Activated T-helper 2 cell treated with anti-CD3 and anti-CD28 coated beads, Interferon-gamma antibody, Interleukin-2, Interleukin-4, amounts not matched to agents 10 μg/mL and 5 μg/mL and 100 μg/mL, durations not matched to agents 14 hours and 24 hours and 36 hours (primary cell): ENCODE measurements at places on chromosomes 5 and 9. TPM values are rescaled to one million over a fixed set of nuclear protein-coding genes. Genes with fewer than 3 reads are reported as not detected.

Gene ARID3C
- 0.14 and 0.21 TPM in 2 replicates for total RNA-seq

Gene NR4A3
- total RNA-seq, result 161 and 169 TPM in 2 replicates

Gene ANKRD55
- total RNA-seq, result 1.4 and 2.3 TPM in 2 replicates

Gene ZCCHC10
- 35.7 and 39.3 TPM in 2 replicates for total RNA-seq

Gene SKP2
- total RNA-seq, result 56.6 and 58.9 TPM in 2 replicates

DNA sequence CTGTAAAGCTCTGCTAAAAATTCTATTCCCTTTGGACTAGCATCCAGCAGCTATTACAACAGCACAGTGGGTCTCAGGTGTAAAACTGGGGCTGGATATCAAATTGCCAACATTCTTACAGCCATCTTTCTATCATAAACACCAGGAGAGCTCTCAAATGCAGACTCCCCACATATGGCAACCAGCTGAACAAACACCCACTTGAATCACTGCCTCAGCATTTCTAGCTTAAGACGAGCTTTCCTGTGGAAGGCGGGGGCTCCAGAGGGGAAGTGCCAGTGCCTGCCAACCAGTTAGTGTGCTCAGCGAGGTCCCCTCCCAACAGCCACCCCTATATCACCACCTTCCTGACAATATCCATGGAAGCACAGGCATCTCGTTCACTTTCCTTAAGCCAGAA, 62.2 kb downstream of the IPPK start:
- no peak for DNase-seq

- no peak for DNase-seq
Observed at GRCh38 chr5:172499287-172499686, 45.0 kb upstream of the SH3PXD2B start.

DNA sequence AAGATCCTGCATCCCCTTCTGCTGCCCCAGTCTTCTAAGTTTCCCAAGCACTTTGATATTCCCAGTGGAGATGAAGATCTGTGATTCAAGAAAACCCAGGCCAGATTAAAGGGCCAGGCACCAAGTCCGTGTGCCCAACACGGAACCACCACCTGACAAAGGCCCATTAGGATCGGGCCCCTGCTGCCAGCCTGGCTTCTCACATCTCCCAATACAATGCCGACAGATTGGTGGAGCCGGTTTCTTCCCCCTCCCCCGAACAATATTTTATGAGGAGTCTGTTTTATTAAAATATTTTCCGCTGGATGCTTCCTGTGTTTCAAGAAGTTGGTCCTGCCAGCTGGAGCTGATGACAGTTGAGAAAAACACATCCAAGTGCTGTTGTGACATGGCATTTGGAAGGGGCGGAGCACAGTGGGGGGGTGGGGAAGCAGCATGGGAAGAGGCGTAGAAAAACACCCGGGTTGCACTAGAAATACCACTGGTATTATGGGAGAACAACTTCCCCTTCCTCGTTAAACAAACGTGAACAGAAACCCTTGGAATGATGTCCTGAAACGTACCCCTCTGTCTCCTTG, 45.0 kb downstream of the CRB2 start:
- no peak for DNase-seq

- DNase-seq, result no peak
Observed at GRCh38 chr5:40385544-40385943, 294.2 kb upstream of the PTGER4 start.

DNA sequence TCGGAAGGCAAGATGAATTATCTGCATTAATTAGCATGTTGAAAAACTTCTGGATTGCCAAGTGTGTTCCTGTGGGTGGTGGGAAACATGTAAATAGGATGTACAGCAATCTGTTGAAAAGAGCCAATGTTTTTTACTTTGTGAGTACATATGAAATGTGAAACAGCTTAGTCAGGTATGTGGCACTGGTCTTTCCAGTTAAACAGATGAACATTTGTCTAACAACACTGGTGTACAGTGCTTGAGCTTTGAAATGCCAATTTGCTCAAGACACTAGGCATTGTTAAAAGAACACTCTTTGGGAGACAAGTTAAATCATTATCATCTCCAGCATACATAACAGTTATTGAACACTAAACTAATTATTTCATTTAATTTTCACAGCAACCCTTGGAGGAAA, 107.3 kb upstream of the SLC24A2 start:
- DNase-seq, result no peak

DNA sequence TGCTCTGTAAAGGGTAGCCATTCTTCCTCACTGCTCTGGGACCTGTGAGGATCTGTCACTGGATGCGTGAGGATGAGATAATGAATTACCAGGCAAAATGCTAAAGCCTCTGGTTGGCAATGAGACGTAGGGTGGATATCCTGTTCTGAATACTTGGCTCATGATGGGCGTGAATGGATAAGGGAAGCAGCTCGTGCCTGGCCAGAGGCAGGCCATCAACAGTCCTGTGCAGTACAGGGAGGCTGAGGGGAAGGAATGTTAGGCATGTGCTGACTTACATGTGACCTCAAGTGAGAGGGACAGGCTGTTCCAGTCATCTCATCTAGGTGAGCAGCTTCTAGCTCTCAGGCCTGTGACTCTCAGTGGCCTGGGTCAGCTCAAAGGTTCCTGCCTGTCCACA, 172.8 kb downstream of the CARTPT start:
- no peak for DNase-seq

DNA sequence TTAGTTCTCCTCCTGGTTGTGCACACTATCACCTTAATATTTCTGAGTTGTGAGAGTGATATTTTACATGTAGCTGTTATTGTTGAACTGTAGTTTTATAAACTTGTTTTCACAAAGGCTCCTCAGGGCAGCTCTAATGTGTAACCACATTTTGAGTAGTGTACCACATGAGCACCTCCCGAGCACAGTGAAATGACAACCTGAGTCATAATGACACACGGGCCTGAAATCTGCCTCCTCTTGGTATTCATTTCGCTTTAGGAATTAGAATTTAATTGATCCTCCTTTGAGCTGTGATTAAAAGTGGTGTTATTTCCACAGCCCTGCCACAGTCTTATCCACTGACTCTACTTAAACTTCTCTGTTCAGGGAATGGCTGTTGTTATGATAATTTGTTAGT, 7.9 kb downstream of the MTRR start:
- no peak for DNase-seq
